Stimulated activated memory B cell treated with anti-CD40 and anti-IgM and Interleukin-4, amounts not matched to agents 10 μg/mL and 1 μg/mL and 100 μg/mL, for 72 hours (primary cell): ENCODE measurements at places on chromosomes 4 and X.

- ATAC-seq, result no peak
Measured at GRCh38 chrX:9222299-9222698, 188.4 kb upstream of the FAM9B start.

DNA sequence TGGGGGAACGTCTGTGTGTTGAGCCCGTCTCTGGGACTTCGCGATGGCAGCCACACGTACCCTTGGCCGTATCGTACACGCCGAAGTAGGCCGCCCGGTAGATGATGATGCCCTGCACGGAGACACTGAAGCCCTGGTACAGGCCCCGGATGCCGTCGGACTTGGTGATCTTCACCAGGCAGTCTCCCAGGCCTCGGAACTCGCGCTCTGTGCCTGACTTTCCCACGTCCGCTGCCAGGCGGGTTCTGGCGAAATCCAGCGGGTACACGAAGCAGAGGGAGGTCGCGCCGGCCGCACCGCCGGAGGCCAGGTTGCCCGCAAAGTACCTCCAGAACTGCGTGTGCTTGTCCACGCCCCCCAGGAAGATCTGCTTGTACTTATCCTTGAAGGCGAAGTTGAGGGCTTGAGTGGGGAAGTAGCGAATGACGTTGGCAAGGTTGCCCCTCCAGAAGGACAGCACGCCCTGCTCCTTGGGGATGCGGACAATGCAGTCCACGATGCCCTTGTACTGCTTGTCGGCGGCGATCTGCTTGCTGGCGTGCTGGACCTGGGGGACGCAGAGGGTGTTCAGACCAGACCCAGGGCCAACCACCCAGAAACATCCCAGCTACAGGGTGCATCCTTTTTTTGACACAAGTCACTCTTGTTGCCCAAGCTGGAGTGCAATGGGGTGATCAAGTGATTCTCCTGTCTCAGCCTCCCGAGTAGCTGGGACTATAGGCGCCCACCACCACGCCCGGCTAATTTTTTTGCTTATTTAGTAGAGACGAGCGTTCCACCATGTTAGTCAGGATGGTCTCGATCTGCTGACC lies 2.5 kb downstream of the SLC25A6 start:
- no peak for ATAC-seq

GRCh38 chrX:97309487-97310116 lies 425.9 kb downstream of the RPA4 start:
- ATAC-seq, result no peak

DNA sequence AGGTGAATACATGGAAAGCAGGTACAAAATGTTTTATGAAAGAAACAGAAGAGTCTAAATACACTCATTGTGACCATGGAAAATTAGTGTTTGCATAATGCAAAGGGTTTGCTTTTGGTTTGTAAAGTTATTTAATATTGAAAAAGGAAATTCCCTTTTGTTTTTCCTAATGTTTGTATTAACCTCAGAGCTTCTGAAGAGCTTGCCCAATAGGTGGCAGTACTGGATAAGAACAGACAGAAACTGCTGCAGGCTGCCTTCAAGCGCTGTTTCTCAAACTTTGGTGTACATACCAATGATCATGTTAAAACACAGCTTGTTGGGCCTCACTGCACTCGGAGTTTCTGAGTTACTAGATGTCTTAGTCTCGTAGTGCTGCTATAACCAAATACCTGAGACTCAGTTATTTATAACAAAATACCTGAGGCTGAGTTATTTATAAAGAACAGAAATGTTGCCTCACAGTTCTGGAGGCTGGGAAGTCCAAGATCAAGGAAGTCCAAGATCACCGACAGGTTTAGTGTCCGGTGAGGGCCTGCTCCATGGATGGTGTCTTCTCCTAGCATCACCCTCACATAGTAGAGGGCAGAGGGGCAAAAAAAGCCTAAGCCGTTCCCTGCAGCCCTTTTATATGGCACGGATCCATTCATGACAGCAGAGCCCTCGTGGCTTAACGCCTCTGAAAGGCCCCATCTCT lies 54.2 kb downstream of the SUPT20HL2 start:
- ATAC-seq, result no peak

GRCh38 chr4:1720163-1720983 lies 750 bp downstream of the TMEM129 start:
- peak; percentile 3 for ATAC-seq

- no peak for ATAC-seq
Measured at GRCh38 chr4:62119195-62119594, 919.1 kb downstream of the ADGRL3 start.

- ATAC-seq, result no peak
Measured at GRCh38 chr4:41178372-41179370, 35.7 kb downstream of the APBB2 start.

- ATAC-seq, result peak; percentile 68
Measured at GRCh38 chr4:54941994-54942552, 183.3 kb downstream of the KDR start.

- ATAC-seq, result no peak
Measured at GRCh38 chrX:8811611-8812010, 10.4 kb upstream of the FAM9A start.

GRCh38 chrX:52359614-52360232 lies 9.1 kb upstream of the XAGE2 start:
- ATAC-seq, result no peak

DNA sequence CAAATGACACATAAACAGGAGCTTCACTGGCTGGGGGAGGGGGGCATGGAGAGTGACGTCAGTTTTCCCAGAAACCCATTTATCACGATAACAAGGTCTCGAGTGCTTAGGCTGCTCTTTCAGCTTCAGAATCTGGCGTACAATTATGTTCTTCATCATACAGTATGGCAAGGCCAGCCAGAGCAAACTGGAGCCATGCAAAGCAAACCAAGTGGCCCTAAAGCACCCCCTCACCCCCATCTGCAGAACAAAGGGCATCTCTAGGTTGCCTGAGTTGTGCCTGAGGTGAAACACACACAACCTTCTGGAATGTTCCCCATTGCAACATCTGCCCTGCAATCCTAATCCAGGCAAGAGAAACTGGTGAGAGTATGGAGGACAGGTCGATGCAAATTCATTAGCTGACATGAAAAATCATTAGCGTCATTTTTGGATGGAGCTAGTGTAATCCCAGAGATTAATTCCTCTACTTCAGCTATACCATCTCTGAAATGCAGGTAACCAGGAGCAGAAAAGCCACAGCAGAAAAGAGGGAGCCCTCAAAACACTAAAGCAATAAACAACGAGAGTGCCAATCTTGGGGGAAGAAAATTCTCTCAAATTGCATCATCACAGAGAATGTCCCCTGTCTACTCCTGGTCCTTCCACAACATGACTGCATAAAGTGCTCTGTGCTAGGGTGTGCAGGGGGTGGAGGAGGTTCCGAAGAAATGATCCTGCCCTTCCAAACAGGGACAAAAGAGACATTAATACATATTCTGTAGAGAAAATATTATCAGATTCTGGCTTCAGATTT lies 1.8 kb downstream of the SEPTIN6 start:
- no peak for ATAC-seq

DNA sequence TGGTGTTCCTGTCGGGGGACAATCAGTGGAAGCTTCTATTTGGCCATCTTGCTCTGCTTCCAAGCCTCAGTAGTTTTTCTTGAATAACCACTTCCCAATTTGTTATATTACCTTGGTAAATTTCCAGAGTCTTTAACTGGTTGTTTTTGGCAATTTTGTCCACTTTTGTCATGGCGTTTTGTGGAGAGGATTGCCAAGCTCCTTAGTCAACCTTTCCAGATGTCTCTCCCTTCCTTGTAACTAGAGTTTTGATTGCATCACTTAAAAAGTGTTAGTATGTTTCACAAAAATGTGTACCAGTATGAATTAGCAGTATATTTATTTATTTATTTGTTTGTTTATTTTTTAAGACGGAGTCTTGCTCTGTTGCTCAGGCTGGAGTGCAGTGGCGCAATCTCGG lies 15.8 kb upstream of the UXT start:
- ATAC-seq, result no peak

DNA sequence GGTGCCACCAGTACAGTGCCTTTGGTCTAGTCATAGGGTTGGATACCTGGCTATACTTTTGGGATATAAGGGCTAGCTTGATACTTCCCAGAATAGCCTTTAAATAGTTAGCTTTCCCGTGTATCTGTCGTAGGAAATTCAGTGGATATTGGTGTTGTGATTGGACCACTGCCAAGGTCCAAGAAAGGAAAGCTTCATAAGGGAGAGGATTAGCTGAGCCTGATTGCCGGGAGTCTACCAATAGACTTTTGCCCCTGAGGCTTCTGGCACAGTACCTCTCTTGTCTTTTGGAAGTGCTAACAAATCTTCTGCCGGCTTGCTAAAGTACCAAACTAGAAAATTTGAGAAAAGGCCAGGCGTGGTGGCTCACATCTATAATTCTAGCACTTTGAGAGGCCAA lies 350.6 kb downstream of the CHIC1 start:
- no peak for ATAC-seq

GRCh38 chr4:79330720-79331119 lies 4.9 kb upstream of the NAA11 start:
- ATAC-seq, result peak; percentile 16

GRCh38 chr4:168509786-168510185 lies 12.9 kb downstream of the PALLD start:
- no peak for ATAC-seq

DNA sequence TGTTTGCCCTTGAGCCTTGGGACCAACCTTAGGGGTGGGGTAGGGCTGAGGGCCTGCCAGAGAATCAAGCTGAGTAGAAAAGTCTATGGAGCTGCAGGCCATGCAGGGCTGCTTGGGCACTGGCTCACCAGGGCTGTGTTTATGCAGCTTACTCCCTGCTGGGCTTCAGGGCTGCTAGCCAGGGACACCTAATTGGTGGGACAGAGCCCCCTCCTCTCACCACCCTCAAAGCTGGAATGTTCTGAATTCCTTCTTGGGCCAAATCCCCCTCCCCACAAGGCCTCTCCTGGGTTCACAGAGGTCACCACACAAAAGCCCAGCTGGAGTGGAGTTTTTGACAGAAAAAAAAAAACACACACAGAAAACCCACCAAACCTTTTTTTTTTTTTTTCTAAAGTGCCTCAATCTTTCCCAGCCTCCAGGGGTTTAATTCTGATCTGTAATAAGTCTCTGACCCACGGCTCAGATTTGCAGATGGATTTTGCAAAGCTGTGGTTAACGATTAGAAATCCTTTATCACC lies at the start of gene CLDN2:
CLDN2 (plus strand) TSS at position 471 of the 521 bp plus-strand sequence. CDS start 7,827 bp downstream, outside the sequence.
- ATAC-seq, result no peak

GRCh38 chr4:24655326-24655725 lies 71.0 kb upstream of the DHX15 start:
- ATAC-seq, result no peak

DNA sequence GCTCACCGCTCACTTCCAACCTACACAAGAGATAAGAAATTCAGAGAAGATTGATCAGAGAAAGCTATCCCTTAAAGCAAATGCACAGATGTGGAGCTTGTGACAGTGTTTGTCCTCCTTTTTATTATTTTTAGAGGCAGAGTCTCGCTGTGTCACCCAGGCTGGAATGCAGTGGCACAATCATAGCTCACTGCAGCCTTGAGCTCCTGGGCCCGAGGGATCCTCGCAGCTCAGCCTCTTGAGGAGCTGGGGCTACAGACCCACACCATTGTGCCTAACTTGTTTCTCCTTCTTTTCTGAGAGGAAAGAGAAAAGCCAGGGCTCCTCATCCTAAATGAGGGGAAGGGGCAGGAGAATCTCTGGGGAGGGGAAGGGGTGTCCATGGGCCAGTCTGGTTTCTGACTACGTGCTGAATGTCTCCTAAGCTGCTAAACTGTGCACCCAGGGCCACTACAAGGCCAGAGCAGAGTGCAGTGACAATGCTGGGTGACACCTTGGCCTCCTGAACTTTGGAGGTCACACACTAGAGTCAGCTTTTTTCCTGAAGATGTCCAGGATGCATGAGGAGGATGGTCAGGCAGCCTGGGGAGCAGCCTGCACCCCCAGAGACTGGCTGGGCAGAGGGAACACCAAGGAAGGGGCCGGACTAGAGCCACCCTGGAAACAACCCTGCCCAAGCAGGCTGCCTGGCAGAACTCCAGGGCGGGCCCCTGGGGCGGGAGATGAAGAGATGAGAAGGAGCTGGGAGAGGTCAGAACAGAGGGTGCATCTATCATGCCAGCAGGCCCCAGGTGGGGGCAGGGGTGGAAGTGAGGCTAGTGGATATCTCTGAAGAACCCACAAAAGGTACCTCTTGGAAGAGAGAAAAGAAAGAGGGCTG lies 55.5 kb upstream of the PROM1 start:
- no peak for ATAC-seq

DNA sequence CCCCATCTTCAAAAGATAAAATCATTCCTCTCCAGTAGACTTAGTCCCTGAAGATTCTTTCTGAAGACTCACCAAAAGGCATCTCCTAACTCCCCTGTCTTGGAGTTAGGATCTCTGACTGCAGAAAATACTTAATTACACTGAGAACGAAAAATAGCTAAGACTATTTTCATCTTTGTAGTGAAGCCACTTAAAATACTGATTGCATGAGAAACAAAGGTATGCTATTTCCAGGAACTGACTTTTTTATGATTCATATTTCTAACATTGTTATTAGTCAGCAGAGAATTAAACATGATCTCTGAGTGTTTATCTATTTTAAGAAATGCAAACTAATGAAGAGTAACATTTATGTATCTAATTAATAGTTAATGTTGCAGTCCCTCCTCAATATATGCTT lies 71.8 kb upstream of the NR3C2 start:
- no peak for ATAC-seq

GRCh38 chr4:170134821-170135220 lies 45.1 kb upstream of the AADAT start:
- no peak for ATAC-seq

- ATAC-seq, result no peak
Measured at GRCh38 chr4:27442146-27442545, 581.5 kb downstream of the STIM2 start.

DNA sequence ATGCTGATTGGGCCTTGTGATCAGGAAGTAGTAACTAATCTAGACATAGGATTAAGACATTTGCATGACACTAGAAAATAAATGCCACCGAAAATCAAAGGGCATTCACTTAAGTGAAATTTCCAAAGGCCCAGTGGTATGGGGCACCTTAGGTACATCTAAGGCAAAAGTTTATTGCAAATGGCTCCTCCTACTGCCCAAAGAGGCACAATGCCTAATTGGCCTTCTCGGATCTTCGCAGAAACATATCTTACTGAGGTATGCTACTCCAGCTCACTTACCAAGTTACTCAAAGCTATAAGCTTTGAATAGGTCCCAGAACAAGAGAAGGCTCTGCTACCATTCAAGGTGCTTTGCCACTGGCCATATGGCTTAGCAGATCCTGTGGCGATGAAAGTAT lies 174.8 kb upstream of the CXCL13 start:
- ATAC-seq, result no peak

DNA sequence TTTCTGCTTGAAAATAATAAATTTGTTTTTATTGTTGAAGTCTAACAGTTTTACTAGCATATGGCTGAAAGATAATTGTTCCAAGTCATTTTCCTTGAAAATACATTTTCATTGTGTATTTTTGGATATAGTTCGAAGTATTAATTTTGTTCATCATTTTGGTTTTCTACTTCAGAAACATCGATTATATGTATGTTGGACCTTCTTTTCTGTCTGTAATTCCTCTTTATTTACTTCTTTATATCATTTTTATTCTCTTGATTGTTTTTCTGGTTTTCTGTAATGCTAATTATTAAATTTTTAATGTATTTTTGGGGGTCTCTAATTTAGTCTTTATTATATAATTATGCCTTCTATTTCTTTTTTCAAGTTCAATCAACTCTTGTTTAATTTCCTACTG lies 407.1 kb upstream of the FRG1 start:
- no peak for ATAC-seq
